ENCODE measurements at places on chromosomes 11 and 22.
A peak's percentile ranks its signal among the peaks of the same experiment; 100 is the strongest.

DNA sequence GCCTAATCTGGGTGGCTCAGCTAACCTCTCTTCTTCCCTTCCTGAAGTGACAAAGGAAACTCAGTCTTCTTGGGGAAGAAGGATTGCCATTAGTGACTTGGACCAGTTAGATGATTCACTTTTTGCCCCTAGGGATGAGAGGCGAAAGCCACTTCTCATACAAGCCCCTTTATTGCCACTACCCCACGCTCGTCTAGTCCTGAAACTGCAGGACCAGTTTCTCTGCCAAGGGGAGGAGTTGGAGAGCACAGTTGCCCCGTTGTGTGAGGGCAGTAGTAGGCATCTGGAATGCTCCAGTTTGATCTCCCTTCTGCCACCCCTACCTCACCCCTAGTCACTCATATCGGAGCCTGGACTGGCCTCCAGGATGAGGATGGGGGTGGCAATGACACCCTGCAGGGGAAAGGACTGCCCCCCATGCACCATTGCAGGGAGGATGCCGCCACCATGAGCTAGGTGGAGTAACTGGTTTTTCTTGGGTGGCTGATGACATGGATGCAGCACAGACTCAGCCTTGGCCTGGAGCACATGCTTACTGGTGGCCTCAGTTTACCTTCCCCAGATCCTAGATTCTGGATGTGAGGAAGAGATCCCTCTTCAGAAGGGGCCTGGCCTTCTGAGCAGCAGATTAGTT lies 14.2 kb upstream of the UVRAG start:
- no peak for DNase-seq

GRCh38 chr11:66126808-66127555 lies 56.9 kb downstream of the PACS1 start:
- DNase-seq = peak; percentile 73

GRCh38 chr11:75597636-75598035 lies 35.6 kb downstream of the SERPINH1 start:
- DNase-seq = peak; percentile 43

DNA sequence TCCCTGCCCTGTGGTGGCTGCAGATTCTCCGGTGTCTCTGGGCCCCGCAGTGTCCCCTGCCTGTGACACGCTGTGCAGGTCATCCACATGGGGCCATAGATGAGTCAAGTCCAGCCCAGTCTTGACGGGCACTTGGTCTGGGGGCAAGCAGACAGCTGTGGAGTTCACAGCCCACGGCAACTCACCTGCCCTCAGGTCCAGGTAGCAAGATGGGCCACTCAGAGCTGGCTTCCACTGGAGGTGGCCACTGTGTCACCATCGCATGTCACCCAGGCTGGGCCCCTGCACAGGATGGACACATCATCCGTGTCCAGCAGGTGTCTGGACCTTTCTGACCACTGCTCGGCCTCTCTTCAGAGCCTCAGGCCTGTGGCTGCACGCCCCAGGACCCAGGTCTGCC lies 109.9 kb downstream of the CACNA1I start:
- DNase-seq = no peak

- DNase-seq = no peak
Measured at GRCh38 chr11:65482306-65482850, 16.5 kb upstream of the MALAT1 start.

GRCh38 chr11:33697997-33698396 lies 2.6 kb downstream of the C11orf91 start:
- no peak for DNase-seq

DNA sequence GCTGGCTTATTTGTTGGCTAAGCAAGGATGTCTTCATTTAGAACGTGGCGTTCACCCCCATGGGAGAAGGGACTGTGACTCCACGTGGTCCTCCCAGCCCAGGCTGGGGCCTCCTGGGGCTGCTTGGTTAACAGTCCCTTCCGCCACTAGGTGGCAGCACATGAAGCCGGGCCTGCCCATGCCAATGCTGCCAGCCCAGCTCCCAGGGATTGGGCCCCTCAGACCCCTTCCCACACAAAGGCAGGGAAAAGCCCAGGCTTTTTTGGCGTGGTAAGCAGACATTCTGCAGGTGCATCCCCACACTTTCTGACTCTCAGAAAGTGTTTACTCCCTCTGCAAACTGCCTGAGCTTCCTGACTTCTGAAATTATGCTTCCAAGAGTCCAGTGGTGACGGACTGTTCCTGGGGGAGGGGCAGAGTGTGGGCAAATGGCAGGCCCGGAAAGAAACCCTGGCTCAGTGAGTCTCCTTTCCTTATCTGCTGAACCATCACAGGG lies 3.1 kb downstream of the CBX6 start:
- peak; percentile 74 for DNase-seq

DNA sequence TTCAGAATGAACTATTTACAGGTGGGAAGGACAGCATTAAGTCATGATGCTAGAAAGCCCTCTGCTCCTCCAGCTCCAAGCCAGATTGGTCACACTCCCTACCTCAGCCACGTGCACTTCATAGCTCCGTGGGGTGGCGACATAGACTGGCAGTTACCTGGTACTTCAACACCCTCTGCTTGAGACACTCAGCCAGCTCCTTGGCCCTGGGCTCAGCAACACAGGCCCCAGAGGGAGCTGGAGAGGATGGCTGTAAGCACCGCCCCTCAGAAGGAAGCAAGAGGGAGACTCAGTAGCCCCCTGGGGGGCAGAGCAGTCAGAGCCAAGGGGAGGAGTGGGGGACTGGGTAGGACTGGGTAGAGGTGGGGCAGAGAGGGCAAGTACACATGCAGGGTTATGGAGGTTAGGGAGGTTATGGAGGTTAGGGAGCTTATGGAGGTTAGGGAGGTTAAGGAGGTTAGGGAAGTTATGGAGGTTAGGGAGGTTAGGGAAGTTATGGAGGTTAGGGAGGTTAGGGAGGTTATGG lies 102.1 kb upstream of the BID start:
- DNase-seq = peak; percentile 16

DNA sequence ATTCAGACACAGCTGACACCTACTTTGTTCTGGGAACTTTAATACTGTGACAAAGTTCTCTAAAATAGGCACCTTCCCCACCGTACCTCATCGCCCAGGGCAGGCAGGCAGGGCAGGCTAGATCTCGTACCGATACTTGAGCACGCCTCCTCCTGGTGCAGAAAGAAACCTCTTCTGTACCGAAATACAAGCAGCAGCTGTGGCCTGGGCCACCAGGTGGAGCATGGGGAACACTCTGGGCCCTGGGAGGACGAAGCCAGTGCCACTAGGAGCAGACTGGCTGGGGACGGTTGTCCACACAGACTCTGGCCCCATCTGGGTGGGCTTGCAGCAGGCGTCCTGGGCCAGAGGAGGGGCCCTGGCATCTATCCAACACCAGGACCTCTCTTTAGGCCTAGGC lies 12.8 kb downstream of the PMM1 start:
- peak; percentile 39 for DNase-seq

DNA sequence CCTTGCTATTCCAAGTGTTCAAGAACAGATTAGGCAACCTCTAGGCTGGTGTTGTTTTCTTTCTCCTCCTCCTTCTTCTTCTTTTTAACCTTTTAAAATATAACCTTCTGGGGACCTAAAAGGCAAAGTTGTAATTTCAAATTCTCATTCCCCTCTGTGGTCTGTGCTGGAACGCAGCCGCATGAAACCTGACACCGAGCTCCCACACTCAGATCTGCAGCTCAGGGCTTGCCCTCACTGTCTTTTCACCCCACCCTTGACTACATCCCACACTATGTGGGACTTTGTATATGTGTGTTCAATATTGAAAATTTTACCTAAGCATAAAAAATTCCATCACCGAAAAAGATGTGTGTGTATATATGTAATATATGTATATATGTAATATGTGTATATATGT lies 62.0 kb upstream of the ARHGAP42 start:
- DNase-seq = no peak

DNA sequence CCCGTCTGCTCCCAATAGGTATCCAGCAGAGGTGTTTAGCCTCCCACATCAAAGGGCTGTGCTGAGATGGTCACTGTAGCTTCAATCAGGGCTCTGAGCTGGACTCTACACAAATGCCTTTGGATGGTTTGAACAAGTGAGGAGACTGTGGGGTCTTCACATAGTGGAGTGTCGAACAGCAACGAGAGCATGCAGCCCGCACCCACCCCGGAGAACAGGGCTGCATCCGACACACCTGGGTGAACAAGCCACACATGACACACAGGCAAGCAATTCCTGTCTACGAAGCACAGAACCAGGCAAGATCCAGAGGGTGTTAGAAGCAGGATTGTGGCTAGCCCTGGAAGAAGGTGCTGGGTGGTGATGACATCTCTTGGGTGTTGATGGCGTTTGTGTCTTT lies 58.0 kb upstream of the FGF3 start:
- DNase-seq = no peak

DNA sequence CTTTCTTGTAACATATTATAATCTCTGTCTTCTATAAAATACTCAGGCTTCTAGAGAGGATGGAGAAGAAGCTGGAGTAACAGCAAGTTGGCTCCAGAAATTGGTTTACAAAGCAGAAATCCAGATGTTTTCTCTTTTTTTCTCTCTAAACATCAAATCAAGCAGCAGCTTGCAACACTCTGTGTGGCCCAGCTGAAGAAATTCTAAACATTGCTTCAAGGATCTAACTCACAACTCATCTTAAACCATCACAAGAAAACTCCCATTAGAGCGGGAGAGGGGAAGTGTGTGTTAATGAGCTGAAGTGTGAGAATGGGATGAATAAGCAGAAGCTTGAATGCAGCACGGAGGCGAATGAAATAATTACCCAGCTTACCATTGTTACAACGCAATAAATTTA lies 146.5 kb downstream of the OPCML start:
- no peak for DNase-seq

DNA sequence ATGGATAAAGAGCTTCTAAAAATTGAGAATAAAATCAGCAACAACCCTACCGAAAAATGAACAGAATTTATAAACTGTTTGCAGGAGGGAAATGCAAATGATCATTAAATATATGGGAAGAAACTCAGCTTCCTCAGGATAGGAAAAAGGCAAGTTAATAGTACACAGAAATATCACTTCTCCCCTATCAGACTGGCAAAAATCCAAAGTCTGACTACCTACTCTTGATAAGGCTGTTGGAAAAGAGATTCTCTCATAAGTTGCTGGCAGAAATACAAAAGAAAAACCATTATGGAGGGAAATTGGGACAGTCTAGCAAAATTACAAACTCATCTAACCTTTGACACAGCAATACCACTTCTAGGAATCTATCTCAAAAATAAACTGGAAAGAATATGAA lies 100.9 kb upstream of the LDLRAD3 start:
- no peak for DNase-seq

DNA sequence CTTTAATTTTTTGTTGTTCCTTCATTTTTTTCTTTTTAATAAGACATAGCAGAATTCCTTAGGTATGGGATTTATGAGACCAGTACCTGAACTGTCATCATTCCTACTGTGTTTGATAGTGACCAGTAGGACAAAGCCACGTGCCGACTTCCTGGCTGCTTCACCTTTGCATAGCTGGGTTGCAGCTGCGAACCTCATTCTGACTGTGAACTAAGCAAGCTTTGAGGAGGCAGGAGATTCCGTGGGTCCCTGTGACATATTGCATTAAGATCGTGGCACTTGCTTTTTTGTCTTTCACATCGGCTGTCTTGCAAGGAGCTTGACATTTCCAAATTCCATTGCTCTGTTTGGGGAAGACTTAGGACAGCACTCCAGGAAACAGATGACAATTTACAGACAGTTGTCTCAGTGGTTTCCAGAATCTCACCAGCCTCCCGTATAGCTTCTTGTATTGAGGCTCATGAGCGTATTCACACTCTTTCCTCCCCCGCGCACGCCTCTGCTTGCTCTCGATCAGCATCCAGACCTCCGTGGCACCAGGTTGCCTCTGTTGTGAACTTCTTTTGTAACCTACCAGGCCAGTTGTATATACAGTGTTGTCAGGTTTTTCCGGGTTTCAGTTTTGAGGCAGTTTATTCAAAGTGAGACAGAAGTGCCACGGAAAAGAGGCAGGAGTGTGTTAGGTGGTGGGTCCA lies 101.7 kb downstream of the CWC15 start:
- no peak for DNase-seq

DNA sequence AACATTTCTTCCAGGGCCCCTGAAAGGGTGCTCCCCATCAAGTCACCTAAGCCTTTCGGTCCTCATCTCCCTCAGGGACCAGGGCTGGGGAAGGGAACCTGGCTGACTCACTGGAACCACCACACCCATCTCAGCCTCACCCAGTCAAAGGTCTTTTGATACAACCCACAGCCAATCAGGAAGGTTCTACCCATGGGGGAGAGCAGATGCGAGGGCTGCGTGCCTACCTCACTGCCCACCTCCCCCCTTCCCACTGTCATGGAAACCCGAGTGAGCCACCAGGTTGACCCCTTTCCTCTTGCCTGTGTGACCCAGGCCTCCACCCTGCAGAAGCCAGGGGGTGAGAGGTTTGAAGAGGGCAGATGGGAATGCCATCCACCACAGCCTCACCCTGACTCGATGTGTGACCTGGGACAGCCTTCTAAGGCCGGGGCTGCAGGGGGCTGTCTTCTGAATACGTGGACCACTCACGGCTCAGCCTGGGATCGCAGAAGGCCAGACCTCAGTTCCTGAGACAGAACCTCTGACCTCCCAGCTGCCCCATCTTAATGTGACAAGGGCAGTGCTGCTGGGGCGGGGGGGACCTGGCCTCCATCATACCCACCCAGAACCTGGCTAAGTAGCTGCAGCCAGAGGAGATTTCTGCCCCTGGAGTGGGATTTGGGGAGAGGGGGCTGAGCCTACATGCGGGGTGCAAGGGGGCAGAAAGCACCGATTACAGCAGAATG lies 2.7 kb downstream of the MDK start:
- no peak for DNase-seq

- no peak for DNase-seq
Measured at GRCh38 chr11:125299061-125299615, 134.6 kb downstream of the PKNOX2 start.

DNA sequence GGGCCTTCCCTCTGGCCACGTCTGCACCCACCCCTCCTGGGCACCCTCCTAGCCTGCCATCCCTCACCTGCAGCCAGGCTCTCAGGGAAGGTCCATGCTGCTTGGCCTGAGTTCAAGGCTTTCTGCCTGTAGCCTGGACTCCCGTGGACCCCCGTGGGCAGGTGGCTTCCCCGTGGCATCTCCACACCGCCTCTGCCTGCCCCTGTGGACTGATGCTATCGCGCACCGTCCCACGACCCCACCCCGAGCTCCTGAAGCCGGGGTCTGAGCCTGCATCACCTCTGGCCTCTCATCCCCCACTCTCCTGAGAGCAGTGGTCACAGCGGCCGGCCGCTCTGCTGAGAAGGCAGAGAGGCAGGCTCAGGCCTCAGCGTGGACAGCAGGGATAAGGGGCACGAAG lies 4.5 kb downstream of the IFITM5 start:
- no peak for DNase-seq
